ENCODE measurements at places on chromosomes 11 and 22.

- DNase-seq = no peak
Measured at GRCh38 chr11:63710476-63711217, 29.3 kb downstream of the RTN3 start.

GRCh38 chr22:41478891-41479521, 10.1 kb downstream of the ACO2 start:
- no peak for DNase-seq

GRCh38 chr11:86660736-86661135, 11.7 kb downstream of the ME3 start:
- no peak for DNase-seq

- no peak for DNase-seq
Measured at GRCh38 chr11:9509041-9509440, 48.2 kb downstream of the ZNF143 start.

GRCh38 chr11:103633068-103633788, 403.2 kb upstream of the DDI1 start:
- DNase-seq = no peak

GRCh38 chr22:42773167-42773566, 52.5 kb upstream of the A4GALT start:
- DNase-seq = no peak

GRCh38 chr11:93330446-93330984, at the start of gene DEUP1:
TSS of gene DEUP1 (plus strand) at chr11:93330742. CDS start at chr11:93332260, 1,518 bp downstream.
- DNase-seq = no peak
